CD4-positive, CD25-positive, alpha-beta regulatory T cell (primary cell): ENCODE measurements at places on chromosomes 7 and 10. TPM values are rescaled to one million over a fixed set of nuclear protein-coding genes. Genes with fewer than 3 reads are reported as not detected.

DNA sequence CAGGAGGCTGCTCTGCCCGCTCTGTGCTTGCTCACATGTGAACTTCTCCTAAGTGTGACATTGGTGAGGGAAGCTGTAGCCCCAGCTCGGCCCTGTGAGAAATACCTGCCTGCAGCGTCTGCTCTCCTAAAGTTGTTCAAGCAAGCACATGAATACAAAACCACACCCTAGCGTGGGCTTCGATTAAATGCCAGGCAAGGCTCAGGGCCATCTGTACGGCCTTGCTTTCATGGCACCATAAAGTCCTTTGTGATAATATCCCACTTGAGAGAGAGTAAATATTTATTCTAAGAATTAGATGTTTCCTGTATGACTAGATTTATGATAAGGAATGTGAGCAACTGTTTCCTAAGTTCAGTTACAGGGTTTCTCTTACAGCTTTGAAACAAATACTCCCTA is 262.8 kb upstream of the KLF14 start:
- DNase-seq = peak; percentile 59
- peaks cover 92% of the 10 kb centered on the region for H3K4me1 ChIP-seq
- H3K36me3 ChIP-seq = peaks cover 13% of the 10 kb centered on the region
- H3K27ac ChIP-seq = peak overlapping the region; percentile 71
- peak overlapping the region; percentile 73 for H3K4me3 ChIP-seq

- H3K27me3 ChIP-seq = peaks cover 2% of the 10 kb centered on the region
- H3K4me1 ChIP-seq = no peaks in the 10 kb centered on the region
- no peak overlapping the region for H3K4me3 ChIP-seq
- no peak for DNase-seq
- no peak overlapping the region for H3K27ac ChIP-seq
Observed at GRCh38 chr7:55134786-55135185, 116.0 kb downstream of the EGFR start.

DNA sequence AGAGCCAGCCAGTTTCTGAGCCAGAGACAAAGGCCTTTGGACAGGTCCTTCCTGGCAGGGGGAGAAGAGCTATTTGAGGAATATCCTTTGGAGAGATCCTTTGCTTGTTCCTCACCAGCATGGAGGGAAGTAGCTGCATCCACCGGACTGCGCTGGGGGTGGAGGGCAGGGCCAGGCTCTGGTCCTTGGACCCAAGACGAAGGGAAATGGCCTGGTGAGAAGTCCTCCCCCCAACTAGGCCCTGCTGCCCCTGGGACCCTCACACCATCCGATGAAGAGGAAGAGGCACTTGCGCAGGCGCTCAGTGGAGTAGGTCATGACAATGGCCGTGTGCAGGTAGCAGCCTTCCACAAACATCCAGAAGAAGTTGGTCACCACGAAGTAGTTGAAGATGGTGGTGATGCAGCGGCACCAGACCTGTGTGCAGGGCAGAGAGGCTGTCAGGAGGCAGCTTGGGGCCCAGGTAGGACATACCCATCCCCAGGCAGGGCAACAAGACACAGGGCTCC is 19.8 kb downstream of the CRHR2 start:
- no peaks in the 10 kb centered on the region for H3K36me3 ChIP-seq
- no peak overlapping the region for H3K27ac ChIP-seq
- H3K4me1 ChIP-seq = no peaks in the 10 kb centered on the region
- H3K4me3 ChIP-seq = no peak overlapping the region
- DNase-seq = no peak

- no peak overlapping the region for H3K27ac ChIP-seq
- no peak overlapping the region for H3K4me3 ChIP-seq
- DNase-seq = no peak
- no peaks in the 10 kb centered on the region for H3K27me3 ChIP-seq
Observed at GRCh38 chr10:15222511-15222910, 54.0 kb upstream of the NMT2 start.

DNA sequence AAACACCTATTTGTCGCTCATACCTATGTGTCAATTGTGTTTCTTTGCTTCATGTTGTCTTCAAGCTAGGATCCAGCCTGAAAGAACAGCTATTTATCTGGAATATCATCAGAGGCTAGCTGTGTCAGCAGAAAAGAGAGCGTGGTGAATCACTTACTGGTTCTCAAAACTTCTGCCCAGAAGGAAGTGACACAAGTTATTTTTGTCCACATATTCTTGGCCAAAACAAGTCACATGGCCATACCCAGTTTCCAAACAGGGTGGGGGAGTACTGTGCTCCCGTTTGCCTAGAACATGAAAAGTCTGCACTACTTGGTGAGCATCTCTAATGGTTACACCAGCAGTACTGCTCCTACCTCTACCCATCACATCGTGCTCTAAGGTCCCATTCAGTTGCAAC is 160.9 kb upstream of the CSTF2T start:
- no peak for DNase-seq
- H3K4me3 ChIP-seq = no peak overlapping the region
- H3K36me3 ChIP-seq = no peaks in the 10 kb centered on the region
- H3K4me1 ChIP-seq = no peaks in the 10 kb centered on the region
- H3K27me3 ChIP-seq = no peaks in the 10 kb centered on the region

GRCh38 chr10:77756319-77757232 is 119.0 kb upstream of the KCNMA1 start:
- peaks cover 2% of the 10 kb centered on the region for H3K27me3 ChIP-seq
- no peaks in the 10 kb centered on the region for H3K36me3 ChIP-seq
- H3K27ac ChIP-seq = no peak overlapping the region
- peak; percentile 13 for DNase-seq
- H3K4me3 ChIP-seq = no peak overlapping the region

- no peaks in the 10 kb centered on the region for H3K36me3 ChIP-seq
- DNase-seq = no peak
Observed at GRCh38 chr7:65265933-65266519, 107.6 kb upstream of the ZNF92 start.

- no peaks in the 10 kb centered on the region for H3K4me1 ChIP-seq
- no peak overlapping the region for H3K4me3 ChIP-seq
- no peaks in the 10 kb centered on the region for H3K36me3 ChIP-seq
- H3K27me3 ChIP-seq = no peaks in the 10 kb centered on the region
- DNase-seq = no peak
Observed at GRCh38 chr10:52741851-52742250, 30.7 kb downstream of the MBL2 start.

The ZP3 gene
- total RNA-seq = 2.2 TPM

The MYO1G gene
- 427 TPM for total RNA-seq

DNA sequence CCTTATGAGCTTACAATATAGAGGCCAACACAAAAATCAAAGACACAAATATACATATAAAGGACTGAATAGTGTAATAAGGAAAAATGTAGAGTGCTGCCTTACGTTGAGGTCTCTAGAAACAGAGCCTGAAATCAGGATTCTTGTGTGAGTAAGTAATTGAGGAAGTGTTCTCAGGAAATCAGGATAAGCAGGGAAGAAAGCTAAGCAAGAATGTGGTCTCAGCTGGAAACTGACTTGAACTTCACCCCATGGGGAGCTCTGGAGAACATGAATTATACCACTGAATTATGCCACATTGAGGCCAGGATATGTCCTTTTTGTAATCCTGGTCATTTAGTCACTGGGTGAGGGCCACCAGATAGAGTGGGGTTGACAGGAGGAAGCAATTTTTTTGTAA is 191.9 kb downstream of the ETV1 start:
- no peaks in the 10 kb centered on the region for H3K27me3 ChIP-seq
- H3K27ac ChIP-seq = no peak overlapping the region
- no peak for DNase-seq
- no peaks in the 10 kb centered on the region for H3K36me3 ChIP-seq
- H3K4me1 ChIP-seq = no peaks in the 10 kb centered on the region

- peak overlapping the region; percentile 55 for H3K27ac ChIP-seq
- peaks cover 8% of the 10 kb centered on the region for H3K36me3 ChIP-seq
- peaks cover 13% of the 10 kb centered on the region for H3K4me1 ChIP-seq
- DNase-seq = peak; percentile 7
- peak overlapping the region; percentile 87 for H3K4me3 ChIP-seq
- H3K27me3 ChIP-seq = no peaks in the 10 kb centered on the region
Observed at GRCh38 chr10:97640868-97641811, 669 bp downstream of the PI4K2A start.

DNA sequence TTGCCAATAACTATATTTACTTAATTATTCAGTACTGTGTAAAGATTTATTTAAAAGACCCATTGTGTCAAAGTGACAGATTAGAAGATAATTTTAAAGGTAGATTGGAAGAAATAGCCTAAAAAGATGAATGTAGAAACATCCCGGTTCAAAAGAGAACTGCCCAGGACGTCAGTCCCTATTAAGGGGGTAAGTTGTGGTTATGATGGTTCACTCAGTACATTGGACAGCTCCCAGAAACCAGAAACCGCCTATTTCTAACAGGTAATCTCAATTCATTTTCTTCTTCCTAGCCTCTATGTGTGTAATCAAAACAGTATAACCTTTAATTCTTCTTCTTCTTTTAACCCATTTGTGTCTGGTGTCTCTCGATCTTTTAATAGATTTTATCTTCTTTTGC is 1.5 kb upstream of the FERD3L start:
- H3K27ac ChIP-seq = no peak overlapping the region
- no peaks in the 10 kb centered on the region for H3K4me1 ChIP-seq
- H3K27me3 ChIP-seq = peaks cover 9% of the 10 kb centered on the region

DNA sequence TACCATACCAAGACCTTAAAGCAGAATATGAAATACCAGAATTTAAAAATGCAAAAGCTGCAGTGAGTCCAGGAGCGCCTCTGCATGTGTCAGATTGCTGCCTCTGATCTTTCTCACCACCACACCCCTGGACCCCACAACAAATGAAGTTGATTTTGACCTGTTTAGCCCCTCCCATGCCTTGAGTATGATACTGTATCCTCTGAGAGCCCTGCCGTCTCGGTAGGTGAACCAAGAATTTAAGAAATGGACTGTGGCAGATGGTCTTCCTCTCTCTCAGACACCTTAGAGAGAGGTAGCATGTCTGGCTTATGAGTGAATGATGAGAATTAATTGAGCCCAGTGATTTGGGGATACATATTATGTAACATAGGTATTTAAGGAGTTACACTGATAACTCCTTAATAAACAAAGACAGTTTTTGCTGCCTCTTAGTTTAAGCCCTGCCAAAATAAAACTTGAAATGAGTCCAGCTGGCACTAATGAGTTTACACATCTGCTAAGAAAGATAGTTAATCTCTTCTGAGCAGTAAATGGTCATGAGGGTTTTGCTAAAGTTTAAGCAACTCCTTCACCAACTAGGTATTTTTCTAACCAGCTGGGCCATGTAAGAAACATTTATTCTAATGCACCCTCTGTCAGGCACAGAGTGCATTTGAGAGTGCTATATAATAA is 4.5 kb upstream of the TFPI2 start:
- no peak overlapping the region for H3K27ac ChIP-seq
- no peak for DNase-seq
- H3K36me3 ChIP-seq = no peaks in the 10 kb centered on the region
- H3K4me1 ChIP-seq = no peaks in the 10 kb centered on the region
- H3K27me3 ChIP-seq = no peaks in the 10 kb centered on the region

The GDF2 gene
- total RNA-seq = not detected

GRCh38 chr7:32670110-32671025 is 175.1 kb downstream of the AVL9 start:
- H3K36me3 ChIP-seq = no peaks in the 10 kb centered on the region
- H3K4me1 ChIP-seq = no peaks in the 10 kb centered on the region
- H3K27ac ChIP-seq = no peak overlapping the region

The ARMS2 gene
- total RNA-seq = not detected

The ZNF365 gene
- 13.8 TPM for total RNA-seq
